Activated T-cell treated with anti-CD3 and anti-CD28 coated beads for 24 hours (primary cell): ENCODE measurements at places on chromosomes 6 and 20.

- DNase-seq: no peak
These were observed 459.8 kb upstream of the CITED2 start for GRCh38 chr6:139834232-139834631.

DNA sequence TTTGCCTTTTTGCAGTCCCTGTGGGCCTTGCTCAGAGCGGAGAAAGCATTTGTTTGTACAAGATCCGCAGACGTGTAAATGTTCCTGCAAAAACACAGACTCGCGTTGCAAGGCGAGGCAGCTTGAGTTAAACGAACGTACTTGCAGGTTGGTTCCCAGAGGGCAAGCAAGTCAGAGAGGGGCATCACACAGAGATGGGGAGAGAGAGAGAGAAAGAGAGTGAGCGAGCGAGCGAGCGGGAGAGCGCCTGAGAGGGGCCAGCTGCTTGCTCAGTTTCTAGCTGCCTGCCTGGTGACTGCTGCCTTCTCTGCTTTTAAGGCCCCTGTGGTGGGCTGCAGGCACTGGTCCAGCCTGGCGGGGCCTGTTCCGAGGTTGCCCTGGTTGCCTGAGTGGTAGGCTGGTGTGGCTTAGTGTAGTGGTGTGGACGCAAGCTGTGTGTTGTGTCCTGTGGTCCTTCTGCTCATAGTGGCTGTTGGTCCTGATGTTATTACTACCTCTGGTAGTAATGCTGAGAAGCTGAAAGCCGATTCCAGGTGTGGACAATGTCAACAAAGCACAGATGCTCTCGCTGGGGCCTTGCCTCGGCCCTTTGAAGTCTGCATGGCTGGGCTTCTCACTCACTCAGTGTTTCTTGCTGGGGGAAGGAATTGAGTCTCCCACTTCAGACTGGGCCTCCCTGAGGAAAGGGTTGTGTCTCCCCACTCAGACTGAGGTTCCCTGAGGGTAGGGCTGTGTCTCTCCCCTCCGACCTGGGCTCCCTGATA lies 12.1 kb downstream of the VEGFA start:
- no peak for DNase-seq

DNA sequence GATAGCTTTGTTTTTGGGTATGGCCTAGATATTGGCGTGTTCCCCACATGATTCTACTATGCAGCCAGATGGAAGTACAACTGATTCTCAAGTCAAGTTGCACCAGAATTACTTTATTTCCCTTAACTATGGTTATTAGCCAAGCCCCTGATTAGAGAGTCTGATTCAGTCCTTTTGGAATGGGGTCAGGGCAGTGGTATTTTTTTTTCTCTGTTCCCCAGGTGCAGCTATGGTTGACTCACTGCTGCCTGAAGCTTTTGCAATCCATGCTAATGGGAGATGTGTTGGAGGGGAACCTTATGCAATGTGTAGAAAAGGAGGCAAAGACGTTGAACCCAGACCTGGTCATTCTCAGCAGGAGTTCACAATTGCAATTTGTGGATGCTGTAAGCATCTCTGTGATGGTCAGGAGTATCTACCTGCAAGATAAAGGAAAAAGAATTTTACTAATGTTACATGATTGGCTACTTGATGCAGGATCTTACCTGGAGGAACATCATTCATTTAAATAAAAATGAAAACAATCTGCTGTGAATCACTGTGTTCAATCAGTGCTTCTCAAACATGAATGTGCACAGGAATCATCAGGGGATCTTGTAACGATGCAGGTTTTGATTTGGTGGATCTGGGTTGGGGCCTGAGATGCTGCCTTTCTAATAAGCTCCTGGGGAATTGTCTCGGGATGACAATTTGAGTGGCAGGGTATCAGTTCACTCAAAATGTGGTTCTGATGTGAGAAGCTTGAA lies 49.4 kb downstream of the PFDN4 start:
- no peak for DNase-seq

GRCh38 chr20:9109566-9109965 lies 40.7 kb downstream of the PLCB4 start:
- DNase-seq: no peak

DNA sequence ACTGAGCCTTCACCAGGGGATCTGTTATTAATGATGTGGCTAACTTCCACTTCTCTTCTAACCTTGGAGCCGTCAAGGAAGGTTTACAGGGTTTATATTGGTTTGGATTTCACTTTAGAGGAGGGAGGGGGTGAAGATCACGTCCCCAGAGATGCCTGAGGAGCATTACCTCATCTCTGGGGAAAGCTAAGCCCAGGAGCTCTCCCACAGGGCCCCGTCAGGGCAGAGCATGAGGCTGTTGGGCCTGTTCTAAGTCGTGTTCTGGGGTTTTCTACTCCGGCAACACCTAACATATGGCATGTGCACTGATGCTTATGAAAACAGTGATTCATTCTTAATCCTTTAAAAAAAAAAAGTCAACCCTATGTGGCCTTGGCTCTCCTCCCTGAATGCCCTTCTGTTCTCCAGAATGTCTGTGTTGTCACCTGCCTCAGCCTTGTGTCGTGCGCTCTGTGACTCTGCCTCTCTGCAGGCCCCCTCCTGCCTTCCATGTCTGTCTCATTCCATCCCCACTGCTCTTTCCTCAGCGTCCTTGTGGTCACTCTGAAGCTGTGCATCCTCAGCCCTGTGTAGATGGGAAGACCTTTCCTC lies 97.4 kb upstream of the JARID2 start:
- DNase-seq: no peak

GRCh38 chr6:28429781-28430180 lies 13.5 kb downstream of the ZSCAN23 start:
- DNase-seq: no peak
